ENCODE measurements at places on chromosomes 4 and X.

GRCh38 chrX:121455890-121456289, 408.5 kb downstream of the GLUD2 start:
- DNase-seq, result no peak

- DNase-seq, result no peak
Observed at GRCh38 chrX:10064736-10065135, 92.0 kb upstream of the CLCN4 start.

- no peak for DNase-seq
Observed at GRCh38 chr4:74161666-74162450, 3.9 kb downstream of the MTHFD2L start.

- DNase-seq, result no peak
Observed at GRCh38 chrX:144334577-144334976, 450.7 kb downstream of the UBE2NL start.

- DNase-seq, result no peak
Observed at GRCh38 chr4:111649308-111649707, 495.9 kb upstream of the FAM241A start.

DNA sequence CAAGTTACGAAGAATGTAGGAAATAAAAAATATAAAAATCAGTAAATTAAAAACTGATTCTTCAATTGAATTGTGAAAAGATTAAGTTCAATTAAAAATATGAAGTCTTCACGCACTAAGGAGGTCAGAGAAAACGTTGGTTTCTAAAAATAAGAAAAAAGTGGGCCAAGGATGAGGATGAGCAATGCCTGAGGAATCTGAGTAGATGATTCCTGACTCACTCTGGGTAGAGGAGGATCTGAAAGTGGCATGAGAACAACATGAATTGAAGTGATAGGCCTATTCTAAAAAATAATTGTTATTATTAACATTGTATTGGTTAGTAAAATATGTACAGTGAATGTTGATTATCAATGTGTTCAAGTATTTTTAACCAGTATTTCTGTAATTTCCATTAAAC, 444.2 kb downstream of the GRIA2 start:
- DNase-seq, result no peak

GRCh38 chr4:149910604-149911350, 95.1 kb upstream of the IQCM start:
- DNase-seq, result no peak

DNA sequence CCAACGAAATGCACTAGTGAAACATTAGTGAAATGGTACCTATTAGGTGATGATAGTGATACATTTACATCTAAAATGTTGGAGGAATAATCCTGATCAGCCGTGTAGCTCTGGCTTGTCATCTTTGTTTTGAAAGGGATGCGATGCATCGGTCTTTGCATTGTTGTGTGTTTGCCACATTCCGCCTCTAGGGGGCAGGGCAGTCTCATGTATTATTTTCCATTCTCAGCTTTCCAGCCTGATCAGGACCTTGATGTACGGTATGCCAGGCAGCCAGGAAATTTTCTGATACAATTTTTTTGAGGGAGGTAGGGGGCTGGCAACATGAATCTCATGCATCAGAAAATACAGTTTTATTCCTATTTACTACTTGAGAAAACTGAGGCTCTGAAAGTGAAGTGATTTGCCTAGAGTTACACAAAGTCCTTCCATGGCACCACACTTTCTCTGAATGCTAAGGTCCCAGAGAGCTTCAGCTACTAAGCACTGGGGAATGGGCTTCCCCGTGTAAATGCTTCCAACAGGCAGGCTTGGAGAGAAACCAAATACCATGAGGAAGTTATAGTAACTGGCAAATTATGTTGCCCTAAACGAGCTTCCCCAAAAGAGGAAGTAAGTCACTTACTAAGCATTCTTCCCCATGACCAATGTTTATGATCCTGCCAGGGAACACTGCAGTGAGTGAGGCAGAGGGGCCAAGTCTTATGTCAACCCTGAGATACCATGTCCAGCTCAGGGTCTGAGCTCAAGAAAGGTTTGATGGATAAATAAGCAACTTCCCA, 31.8 kb upstream of the IQSEC2 start:
- no peak for DNase-seq

DNA sequence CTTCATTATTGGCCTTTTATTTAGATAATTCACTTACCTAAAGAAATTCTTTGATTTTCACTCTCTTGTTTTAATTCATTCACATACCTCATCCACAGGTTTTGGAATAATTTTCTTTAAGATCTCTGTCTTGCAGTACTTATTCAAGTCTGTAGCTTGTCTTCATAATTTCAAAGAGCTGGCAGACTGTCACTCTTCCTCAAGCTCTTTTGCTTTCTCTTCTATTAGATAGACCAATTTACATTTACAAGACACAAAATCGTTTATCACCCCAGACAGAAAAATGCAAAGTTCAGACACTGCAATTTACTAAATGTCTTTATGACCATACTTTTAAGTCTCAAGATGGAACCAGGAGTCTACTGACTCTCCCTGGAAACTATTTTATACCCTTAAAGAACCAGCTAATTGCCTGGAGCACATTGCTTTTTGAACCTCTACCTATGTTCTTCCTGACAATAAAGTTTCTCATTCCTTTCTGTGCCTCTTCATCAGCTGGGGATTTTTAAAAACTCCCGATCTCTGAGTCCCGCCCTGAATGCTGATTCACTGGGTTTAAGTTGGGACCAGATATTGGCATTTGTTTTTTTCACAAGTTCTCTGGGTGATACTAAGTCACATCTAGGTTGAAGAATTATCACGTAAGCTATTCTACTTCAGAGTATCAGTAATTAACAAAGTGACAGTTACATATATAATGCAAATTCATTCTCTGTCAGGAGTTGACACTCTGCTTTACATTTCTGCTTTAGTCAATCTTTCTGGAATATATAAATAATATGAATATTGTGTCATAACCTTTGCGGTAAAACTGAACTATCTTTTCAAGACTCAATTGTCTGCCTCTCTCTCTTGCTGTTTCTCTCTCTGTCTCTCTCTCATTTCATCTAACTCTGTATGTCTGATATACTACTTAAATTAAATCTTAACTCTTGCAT, 196.4 kb downstream of the PCDH7 start:
- DNase-seq, result no peak

DNA sequence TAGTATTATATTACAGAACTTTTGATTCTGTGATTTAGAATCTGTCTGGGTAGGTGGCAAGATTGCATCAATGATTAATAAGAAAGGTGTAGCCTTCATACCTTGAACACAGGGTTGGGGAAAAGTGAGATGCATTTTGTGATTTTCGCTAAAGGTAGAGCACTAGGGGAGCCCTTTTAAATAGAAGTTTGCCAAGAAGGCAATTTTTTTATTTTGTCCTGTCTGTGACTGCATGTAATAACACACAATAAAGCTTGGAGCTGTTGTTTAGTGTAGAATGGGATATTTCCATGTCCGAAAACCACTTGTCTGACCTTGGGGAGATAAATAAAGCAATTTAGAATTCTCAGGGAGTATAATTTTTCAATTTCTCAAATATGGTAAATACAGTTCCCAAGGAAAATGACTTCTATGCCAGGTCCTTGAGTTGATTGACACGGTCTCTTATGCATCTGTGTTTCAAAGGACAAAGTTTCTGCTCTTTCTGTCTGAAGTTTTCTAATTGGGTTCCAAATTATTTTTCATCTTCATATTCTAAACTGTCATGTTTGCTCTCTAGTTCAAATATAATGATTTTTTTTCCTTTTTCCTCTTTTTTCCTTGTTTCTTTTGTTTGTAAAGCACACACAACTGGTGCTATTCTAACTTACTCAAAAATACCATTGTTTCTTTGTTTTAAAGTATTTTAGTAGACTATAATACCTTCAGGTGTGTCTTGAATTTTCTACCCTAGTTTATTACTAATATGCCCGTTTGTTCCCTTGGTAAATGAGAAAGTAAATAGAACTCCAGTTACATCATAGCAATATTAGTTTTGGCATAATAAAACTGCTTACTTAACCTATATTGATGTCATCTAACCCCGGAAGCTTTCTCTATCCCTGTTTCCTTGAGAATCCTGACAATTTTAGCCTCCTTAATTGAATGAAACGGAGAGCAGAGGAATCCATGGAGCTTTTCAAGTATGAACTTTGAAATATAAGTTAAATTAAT, 87.8 kb upstream of the BMPR1B start:
- no peak for DNase-seq

All from HFF-Myc (cell line).